ENCODE measurements at places on chromosomes 5 and 9.

DNA sequence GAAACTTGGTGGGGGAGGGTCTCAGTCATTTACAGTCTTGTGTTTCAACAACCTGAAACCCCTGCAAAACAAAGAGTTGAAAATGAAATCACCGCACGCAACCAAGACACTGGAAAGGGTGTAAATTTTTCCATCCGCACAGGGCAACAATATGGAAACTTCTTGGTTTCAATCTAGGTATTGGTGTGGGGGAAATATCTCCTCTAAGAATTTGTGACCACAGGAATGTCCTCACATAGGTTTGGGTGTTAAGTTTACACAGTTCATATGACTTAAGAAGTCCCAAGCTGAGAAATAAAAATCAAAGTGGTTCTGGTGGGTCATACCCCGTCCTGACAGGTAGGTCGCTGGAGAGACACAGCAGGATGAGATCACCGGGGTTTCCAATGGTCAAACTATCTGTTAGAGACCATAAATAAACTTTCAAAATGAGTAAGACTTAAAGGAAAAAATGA, 51.9 kb upstream of the PIP5K1B start:
- no peak for DNase-seq

- DNase-seq: no peak
Observed at GRCh38 chr5:40391642-40392041, 288.1 kb upstream of the PTGER4 start.

- DNase-seq: no peak
Observed at GRCh38 chr5:106094204-106094607, 1576.5 kb downstream of the EFNA5 start.

DNA sequence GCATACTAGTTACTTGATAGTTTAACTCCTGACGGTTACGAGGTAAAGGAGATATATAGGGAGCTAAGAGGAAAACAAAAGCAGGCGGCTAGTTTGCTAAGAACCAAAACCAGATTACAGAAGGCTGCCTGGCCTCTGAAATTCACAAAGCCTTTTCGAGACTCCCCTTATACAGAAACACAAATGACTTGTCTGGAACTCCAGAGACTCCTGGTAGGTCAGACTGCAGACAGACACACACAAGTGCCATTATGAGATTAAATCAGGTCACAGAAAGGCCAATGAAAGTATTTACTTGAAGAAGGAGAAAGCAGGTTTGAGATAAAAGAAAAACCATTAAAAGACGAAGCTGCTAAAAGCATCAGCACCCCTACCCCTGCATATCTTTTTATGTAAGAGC, 142.5 kb upstream of the LRRTM2 start:
- no peak for DNase-seq

DNA sequence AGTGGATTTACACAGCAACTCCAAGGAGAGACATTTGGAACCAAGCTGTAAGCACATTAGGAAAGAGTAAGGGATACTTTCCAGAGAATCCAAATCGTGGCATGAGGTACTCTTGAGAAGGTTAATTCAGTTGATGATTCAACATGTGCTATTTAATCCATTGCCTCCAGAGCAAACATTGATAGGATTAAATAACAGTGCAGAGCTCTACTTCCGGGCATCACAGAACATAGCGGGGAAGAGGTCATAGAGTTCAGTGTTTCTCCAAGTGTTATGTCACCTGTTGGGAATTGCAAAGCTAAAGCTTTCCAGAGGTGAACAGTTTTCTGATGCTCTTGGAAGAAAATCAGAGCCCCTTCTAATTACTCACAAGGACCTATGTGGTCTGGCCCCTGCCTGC, 127.5 kb downstream of the PPP2R2B start:
- DNase-seq: no peak

- DNase-seq: no peak
Observed at GRCh38 chr9:70061776-70062175, 18.1 kb downstream of the MAMDC2 start.

- DNase-seq: no peak
Observed at GRCh38 chr9:77965445-77966123, 66.0 kb downstream of the GNAQ start.

- DNase-seq: peak; percentile 67
Observed at GRCh38 chr5:141186897-141187512, at the start of gene PCDHB9. Gene PCDHB9, plus strand, starts transcription at chr5:141187161. Its CDS starts 158 bp downstream, at chr5:141187319.

DNA sequence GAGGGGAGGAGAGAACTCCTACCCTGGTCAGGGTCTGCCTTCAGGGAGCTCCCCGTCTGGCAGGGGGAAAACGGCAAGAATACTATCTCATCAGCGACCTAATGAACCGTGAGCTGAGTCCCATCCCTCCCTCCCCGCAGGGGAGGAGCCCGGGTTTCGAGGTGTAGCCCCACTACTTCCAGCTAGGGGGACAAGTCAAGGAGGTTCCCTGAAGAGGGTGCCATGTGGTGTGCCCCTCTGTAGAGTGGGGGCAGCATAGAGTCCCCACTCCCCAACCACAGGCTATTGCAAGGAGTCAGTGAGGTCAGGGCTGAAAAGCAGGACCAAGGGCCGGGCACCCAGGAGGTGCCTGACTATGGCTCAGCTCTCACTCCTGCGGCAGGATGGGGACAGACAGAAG, 50.9 kb upstream of the RXRA start:
- peak; percentile 4 for DNase-seq

GRCh38 chr5:179732918-179733771, 523 bp downstream of the MAML1 start:
- DNase-seq: peak; percentile 40

DNA sequence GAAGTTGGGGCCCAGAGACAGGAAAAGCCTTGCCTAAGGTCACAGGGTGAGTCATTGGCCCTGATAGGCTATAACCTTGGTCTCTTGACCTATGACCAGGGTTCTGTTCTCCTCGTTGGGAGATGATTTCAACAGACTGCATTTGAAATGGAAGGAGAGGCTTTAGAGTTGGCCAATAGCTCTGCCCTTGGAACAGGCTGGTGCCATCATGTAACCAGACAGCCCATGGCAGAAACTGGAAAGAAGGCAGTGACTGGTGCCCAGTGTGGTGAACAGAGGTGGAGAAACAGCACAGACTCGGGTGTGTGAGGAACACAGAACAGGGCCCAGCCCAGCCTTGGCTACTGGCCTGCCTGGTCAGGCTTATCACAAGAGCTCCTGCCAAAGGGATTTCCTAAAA, 109.8 kb upstream of the SLC25A48 start:
- no peak for DNase-seq

DNA sequence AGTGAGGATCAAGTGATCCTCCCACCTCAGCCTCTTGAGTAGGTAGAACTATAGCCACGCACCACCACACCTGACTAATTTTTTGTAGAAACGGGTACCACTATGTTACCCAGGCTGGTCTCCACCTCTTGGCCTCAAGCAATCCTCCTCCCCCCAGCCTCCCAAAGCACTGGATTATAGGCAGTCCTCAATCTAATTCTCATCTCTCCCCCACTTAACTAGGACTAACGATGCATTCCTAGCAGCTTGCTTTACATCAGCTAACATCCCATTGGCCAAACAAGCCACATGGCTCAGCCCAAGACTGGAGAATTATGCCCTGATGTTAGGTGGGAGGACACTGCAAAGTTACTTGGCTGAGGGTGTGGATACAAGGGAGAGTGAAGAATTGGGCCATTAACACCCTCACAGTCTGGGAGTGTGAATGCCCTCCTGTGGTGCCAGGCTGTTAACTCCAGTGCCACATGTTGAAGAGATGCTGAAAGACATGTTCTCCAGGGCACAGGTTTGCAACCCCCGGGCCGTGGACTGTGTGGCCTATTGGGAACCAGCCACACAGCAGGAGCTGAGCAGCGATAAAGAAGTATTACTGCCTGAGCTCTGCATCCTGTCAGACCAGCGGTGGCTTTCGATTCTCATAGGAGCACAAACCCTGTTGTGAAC, 5.3 kb upstream of the ZNF367 start:
- no peak for DNase-seq

DNA sequence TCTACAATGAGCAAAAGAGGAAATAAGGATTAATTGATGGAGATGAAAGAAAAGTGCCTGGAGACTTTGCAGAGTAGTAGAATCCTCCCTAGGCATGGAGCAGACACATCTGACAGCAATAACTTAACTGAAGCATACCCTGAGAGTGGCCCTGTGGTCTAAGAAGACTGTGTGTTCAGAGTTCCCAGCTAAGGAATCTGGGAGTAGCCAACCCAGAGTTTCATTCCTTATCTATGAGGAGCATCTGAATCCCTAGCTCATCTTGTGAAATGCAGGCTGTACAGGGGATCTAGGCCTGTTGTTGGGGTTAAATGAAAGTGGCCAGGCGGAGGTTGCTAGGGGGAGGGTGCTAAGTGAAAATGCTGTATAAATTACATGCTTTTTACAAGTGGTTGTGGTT, 233.1 kb upstream of the FBXL7 start:
- DNase-seq: no peak

- DNase-seq: peak; percentile 50
Observed at GRCh38 chr9:76591256-76591950, 132.4 kb downstream of the GCNT1 start.

DNA sequence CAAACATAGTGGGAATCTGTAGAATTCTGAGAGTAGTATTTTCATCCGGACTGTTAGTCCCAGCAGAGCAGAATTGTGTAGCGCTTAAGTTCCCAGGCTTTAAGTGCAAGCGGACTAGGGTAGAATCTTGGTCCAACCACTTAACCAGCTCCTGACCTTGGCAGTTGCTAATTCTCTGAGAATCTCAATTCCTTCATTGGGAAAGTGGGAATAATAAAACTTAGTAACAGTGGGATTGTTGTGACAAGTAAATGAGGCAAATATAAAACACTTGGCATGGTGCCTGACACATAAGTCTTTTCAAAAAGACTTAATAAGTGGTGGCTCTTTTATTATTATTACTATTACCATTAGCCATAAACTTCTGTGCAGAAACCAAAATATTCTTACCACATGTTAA, 8.4 kb upstream of the SLC1A3 start:
- DNase-seq: no peak

DNA sequence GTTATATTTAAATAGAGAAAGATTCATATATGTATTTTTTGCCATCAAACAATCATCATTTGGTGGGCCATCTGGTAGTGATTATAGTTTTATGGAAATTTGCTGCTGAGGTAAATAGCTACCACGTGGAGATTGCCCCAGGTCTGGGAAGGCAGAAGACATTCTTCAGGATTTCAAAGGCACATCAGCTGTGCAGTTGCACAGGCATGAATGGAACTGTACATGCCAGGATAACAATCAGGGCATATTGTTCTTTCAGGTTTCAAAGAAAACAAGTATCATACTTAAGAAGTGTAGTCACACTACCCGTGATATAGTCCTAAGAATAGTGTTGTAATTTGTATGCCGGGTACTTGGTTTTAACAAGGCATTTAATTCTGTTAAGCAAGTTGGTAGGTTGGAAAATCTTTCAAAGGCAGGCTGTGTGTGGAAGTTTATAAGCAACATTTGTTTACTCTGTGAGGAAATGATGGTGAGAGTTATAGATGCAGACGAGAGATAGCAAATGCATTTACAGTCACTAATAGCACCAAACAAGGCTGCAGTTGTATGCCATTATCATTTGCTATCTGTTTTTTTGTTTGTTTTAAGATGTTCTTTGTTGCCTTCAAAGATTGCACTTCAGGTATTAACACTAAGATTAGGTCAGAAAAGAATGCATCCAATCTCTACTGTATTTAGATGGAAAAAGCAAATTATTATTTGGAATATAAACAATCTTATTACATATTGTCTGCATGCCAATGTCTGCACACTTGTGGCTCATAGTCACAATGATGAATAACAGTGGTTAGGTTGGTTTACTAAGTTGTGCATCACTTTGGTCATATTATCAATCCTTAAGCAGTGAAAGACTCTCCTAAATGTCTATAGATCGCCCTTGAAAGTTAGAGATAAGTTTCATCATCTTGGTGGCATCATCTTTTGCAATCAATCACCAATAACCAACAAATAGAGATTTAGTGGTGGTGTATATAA, 55.3 kb downstream of the RPS23 start:
- no peak for DNase-seq

- peak; percentile 44 for DNase-seq
Observed at GRCh38 chr5:131068893-131069643, 96.0 kb downstream of the HINT1 start.

- DNase-seq: no peak
Observed at GRCh38 chr9:110161940-110162339, 46.0 kb downstream of the C9orf152 start.

- no peak for DNase-seq
Observed at GRCh38 chr5:41735213-41735612, 135.0 kb downstream of the OXCT1 start.

- peak; percentile 5 for DNase-seq
Observed at GRCh38 chr9:136011703-136012496, 50.7 kb upstream of the UBAC1 start.

DNA sequence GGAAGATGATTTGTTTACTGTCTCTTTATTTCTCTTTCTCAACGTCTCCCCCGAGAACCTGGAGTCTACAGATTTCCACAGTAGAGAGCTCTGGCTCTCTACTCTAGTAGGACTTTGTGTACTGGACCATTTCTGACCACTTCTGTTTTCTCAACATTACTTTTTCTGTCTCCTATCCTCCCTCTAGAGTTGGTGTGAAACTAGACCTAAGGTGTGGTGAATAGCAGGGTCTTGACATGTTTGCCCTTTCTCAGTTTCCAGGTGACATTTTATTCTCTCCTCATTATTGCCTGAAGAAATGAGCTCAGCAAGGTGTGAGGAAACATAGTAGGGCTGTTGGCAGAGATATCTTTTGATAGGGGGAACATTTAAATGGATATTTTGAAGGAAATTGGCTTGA, 62.1 kb upstream of the IL6ST start:
- no peak for DNase-seq

DNA sequence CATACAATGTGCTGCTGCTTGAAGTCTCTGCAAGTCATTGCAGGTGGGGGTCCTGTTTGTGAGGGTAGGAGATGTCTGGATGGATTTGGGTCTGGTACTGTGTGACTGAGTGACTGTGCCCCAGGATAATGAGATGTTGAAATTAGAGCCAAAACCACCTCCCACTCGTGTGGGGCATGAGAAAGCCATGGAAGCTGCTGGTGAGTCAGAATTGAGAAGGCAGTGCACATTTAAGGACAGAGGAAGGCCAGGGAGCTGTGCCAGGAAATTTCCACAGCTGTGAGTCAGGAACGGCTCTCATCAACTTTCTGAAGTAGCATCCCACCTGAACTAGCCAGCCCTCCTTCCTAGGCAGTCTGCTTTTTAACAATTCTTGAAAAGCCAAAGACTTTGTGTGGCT, 229.8 kb downstream of the DRD1 start:
- DNase-seq: no peak

DNA sequence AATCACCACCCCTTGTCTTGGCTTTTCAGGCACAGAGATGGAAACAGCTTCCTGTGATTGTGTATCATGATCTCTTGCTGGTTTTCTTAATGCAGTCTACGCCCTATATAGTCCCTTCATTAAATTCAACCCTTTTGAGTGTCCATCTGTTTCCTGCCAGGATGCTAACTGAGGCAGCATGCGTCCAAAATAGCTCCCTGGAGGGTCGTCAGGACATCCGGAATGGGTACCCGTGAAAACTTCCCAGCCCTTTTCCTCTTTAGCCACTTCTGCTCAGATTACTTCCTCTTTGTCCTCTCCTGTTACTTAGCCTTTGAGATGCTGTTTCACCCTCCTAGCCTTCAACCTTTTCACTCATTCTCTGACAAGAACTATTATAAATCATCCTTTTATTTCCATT, 79.8 kb upstream of the KLF9 start:
- DNase-seq: no peak
